Umbilical cord (tissue), 2 donors: ENCODE measurements at places on chromosomes 7 and 10.

DNA sequence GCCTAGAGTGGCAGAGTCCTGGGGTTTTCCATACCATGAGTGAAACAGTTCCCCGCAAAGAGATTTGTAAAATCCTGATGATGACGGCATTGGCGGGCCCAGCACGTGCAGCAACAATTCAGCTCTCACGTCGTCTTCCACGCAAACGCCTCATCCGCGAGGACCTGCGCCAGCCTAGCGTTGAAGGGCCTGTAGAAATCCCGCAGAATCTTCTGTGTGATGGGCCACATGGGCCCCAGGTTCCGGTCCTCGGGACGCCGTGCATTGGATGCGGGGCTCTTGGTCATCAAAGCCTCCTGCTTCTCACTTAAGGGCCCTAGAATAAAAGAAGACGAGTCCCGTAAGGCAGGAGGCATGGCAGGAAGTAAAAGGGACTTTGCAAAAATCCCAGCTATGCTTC is 83.4 kb downstream of the CHST15 start:
- no peak for DNase-seq

DNA sequence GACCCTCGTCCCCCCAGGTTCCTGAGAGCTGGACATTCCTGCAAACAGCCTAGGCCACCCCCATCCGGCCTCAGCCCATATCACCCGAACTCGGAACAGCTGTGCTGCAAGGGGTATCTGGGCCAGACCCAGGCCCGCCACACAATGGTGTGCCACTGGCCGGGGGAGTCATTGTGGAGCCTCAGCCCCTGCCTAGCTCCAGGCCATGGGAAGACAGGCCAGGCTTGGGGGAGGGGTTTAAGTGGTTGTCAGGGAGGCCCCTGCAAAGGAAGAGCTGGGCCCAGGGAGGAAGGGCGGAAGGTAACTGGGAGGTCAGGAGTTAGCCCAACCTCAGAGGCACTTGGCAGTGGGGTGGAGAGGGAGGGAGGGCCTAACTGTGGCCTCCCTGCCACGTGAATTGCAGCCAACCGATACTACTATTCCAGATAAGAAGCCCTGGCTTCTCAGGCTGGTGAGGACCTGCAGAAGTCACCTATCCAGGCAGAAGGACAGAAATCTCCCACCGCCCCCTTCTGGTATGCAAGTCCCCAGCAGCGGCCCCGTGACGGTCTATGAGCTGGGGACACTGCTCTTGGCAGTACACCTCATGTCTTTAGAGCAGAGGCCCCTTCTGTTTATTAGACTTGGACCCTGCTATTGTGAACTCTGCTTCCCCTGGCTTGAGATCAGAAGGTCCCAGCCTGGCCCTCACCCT is 26.8 kb downstream of the VSIR start:
- DNase-seq: peak; percentile 86

- DNase-seq: peak; percentile 30
These were observed 120.9 kb upstream of the DIP2C start for GRCh38 chr10:810351-810846.

- DNase-seq: no peak
These were observed 76.5 kb downstream of the JAZF1 start for GRCh38 chr7:28104041-28104541.

GRCh38 chr10:75916906-75917305 is 485.5 kb downstream of the LRMDA start:
- DNase-seq: peak; percentile 14

GRCh38 chr7:99399597-99399996 is 8.8 kb downstream of the PDAP1 start:
- DNase-seq: no peak

GRCh38 chr10:26640391-26640790 is 57.1 kb upstream of the PDSS1 start:
- no peak for DNase-seq

DNA sequence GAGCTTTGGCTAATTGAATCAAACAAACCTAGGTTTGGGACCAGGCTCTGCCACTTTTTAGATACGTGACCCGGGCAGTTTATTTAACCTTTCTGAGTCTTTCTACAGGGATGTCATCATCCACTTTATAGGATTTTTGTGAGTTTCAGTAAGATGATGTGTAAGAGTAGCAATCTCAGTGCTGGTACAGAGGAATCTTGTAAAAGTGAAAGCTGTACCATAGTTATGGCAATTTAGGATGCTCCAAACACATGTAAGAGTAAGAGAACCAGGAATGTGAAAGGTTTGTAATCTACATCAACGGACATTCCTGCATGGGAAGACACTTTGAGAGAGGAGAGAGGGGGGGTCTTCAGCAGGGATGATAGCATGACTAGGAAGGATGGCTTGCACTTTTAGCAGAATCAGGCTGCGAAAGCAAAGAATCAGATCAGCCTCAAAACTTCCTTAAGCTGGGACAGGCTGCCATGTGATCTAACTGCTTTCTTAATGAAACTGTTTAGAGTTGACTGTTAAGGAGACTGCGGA is 968 bp downstream of the NOLC1 start:
- DNase-seq: no peak
